ENCODE measurements at places on chromosomes 11 and 22. TPM values are rescaled to one million over a fixed set of nuclear protein-coding genes. Genes with fewer than 3 reads are reported as not detected.
A peak's percentile ranks its signal among the peaks of the same experiment; 100 is the strongest.

- peak; percentile 5 for DNase-seq
Observed at GRCh38 chr22:39021552-39022250, 774 bp downstream of the APOBEC3D start.

- no peak for DNase-seq
Observed at GRCh38 chr11:104602643-104603042, 295.6 kb downstream of the CASP12 start.

DNA sequence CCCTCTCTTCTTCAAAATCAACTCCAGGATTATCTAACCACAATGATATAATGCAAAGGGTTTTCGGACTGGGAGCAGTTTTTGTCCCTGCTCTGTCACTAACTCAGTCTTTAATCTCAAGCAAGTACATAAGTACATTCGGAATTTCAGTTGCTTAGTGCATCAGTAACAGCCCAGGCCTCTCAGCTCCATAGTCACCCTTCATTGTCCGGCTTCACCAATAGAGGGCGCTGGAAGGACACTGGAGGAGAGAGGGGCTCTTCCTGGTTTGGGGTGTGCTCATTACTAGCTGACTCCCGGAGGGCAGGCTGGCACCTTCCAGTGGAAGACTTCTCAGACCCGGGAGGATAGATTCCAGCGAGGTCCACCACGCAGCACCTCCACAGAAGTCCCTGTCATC is 90.4 kb upstream of the PDGFD start:
- peak; percentile 4 for DNase-seq

- peak; percentile 50 for DNase-seq
Observed at GRCh38 chr11:130480186-130480585, 31.7 kb downstream of the ADAMTS15 start.

The NXPE2 gene
- not detected for polyA plus RNA-seq

DNA sequence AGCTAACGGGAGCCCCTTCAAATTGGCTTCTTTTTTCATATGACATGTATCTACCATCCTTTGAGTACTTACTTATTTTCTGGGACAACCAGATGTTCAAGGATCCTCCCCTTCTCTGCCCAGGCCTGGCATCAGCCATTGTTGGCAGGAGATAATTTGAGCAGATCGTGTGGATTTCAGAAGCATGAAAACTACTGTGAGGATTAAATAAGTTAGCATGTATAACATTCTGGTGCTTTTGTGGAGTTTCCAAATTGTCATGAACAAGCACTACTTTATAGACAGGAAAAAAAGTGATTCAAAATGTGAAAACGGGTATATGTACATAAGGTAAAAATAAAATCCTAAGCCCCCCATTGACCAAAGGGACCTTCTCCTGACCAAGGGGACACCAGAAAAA is 2.1 kb upstream of the NADSYN1 start:
- no peak for DNase-seq

DNA sequence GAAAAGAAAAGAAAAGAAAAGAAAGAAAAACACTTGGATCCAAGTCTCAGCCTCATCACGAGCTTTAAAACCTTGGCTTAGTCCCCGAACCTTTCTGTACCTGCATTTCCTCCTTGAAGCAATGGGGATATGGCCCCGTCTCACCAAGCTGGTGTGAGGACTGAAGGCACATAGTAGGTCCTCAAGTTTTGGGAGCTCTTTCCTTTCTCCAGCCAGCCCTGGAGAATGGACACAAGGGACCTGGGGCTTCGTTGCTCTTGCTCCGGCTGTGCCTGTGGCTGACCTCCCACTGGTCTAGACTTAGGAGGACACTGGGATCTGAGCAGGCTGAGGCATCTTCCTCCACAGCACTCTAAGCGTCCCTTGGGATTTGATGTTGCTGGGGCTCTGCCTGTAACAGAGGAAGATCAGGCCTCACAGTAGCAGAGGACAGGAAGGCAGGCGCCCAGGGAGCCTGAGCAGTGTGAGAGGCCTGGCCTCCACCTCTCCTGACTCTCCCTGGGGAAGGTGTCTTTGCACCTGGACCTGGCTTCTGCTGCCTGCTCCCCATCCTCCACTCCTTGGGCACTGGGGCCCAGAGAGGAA is 32.8 kb downstream of the KCNC1 start:
- peak; percentile 37 for DNase-seq

The PDGFD gene
- 1.0 TPM for polyA plus RNA-seq

The THAP12 gene
- polyA plus RNA-seq: 21.5 TPM

GRCh38 chr11:7964873-7965272 is 374 bp downstream of the NLRP10 start:
- DNase-seq: peak; percentile 79

DNA sequence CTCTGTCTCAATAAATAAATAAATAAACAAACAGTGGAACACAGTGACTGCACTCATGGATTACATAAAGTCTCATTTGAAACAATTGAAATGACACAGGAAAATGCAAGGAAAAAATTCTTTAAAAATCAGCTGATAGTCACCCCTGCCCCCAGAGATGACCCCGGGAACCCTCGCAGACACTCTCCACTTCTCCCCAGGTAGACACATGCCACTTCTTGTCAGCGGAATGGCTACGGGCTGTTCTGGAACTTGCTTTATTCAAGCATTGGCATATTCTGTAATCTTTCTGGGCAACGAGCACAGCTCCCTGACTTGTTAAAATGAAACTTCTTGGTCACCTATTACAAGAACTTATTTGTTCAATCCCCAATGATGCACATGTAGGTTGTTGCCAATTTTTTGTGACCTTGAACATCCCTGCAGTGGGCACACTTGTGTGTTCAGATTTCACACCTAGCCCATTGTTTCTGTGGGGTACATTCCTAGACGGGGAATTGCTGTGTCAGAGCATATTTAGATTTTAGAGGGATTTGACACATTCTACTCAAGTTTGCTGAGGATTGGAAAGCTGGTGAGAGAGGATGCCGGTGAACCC is 32.8 kb downstream of the MYEOV start:
- no peak for DNase-seq

GRCh38 chr11:117076941-117077691 is 21.1 kb downstream of the SIK3 start:
- no peak for DNase-seq

DNA sequence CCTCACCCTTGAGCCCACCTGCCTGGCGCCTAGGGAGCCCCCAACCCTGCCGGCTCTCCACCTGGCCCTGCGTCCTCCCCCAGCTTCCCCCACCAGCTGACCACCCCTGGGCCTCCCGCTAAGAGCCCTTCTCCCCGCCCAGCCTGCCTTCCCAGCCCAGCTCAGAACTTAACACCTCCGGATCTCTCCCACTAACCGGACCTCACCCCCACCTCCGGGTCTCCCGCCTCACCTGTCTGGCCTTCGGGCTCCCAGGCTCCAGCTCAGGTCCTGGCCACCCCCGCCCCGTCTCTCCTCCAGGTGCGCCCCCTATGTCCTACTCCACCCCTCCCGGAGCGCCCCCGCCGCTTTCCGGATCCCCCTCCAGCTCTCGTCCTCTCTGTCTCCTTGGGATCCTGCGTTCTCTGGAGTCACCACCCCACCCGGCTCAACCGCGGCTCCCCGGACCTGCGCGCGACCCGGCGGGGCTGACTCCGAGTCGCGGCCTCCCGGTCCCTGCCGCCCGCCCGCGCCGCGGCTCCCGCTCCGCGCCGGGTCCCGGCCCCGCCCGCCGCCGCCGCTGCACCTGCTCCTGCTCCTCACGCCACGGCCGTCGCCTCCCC is at the start of gene KCNJ11:
KCNJ11 (minus strand) TSS at position 51 of the 602 bp plus-strand sequence. CDS start 568 bp downstream, outside the sequence.
- DNase-seq: no peak

DNA sequence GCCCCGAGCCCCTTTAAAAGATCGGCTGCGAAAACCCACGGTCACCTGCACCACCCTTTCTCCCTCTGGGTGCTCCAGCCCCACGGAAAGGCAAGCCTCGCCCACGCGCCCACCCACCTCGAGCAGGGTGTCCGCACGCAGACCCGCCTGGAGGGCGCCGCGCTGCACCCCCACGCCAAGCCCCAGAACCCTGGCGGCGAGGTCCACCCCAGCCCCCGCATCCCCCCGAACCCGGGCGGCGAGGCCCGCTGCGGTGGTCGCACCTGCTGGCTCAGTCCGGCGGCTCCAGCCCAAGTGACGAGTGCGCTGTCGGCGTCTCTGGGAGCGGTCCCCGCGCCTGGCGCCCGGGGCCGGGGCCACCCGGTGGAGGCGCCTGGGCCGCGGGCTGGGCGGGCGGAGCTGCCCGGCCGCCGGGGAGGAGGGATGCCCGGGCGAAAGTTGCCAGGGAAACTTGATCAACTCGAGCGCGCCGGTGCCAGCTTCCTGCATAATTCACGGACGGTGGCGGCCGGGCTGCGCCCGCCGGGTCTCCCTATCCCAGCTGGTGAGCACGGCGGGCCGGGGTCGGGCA is 1.1 kb downstream of the SHANK2 start:
- DNase-seq: peak; percentile 58

- DNase-seq: peak; percentile 3
Observed at GRCh38 chr11:102527684-102528083, 2.9 kb downstream of the MMP7 start.

- DNase-seq: no peak
Observed at GRCh38 chr11:134425413-134425812, 13.4 kb upstream of the B3GAT1 start.

- no peak for DNase-seq
Observed at GRCh38 chr11:18088366-18088765, 17.5 kb downstream of the SAAL1 start.

The POU2AF1 gene
- 0.09 TPM for polyA plus RNA-seq

DNA sequence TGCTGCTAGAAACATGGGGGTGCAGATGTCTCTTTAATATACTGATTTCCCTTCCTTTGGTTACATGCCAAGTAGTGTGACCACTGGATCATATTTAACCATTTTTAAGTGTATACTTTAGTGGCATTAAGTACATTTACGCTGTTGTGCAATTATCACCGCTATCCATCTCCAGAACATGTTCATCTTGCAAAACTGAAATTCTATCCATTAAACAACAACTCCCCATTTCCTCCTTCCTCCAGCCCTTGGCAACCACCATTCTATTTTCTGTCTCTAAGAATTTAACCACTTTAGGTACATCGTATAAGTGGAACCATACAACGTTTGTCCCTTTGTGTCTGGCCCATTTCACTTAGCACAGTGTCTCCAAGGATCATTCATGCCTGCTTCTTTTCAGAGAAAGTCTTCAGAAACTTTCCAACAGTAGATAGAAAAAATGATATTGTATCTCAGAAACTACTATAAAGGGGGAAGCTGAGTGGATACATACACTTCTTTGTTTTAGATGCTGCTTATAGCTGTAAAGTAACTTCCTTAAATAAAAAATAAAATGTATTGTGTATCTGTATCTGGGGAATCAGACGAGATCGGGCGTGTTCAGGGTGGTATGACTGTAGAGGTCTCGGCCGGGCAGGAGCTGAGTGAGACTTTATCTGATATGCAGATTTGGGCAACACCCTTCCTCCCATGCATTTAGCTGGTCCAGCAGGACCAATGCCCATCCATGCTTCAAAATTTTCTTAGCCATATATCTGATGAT is 44.6 kb upstream of the ZBED5 start:
- DNase-seq: no peak

- peak; percentile 59 for DNase-seq
Observed at GRCh38 chr11:20111871-20112270, 48.4 kb downstream of the DBX1 start.

DNA sequence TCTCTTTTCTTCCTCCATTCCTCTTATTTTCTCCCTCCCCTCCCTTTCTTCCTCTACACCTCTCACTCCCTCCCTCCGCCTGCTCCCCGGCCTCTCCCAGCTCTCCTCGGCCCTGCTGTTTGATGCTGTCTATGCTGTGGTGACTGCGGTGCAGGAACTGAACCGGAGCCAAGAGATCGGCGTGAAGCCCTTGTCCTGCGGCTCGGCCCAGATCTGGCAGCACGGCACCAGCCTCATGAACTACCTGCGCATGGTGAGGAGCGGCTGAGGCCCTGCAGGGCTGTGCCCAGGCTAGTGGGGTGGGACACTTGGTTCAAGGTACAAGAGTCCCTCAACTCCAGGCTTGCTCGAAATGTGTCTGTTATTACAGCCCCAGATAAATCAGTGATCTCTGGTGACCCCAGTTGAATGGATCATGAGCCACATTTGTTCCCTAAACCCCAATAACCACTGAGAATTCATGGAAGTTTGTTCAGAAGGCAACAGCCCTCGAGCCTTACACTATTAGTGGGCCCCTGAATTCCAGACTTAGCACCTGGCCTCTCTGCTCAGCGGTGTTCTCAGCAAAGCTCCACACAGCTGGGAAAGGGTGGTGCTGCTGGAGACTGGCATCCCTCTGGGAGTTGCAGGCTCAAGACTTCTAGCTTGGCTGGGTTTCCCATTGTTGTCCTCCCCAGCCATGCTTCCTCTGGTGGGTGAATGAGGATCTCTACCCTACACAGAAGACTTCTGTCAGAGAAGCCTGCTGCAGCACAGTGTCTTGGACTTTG is 149.8 kb upstream of the TBCEL start:
- DNase-seq: no peak

- no peak for DNase-seq
Observed at GRCh38 chr11:82462608-82463242, 270.9 kb downstream of the FAM181B start.

The SLC35F2 gene
- polyA plus RNA-seq: 12.4 TPM

Measured in GM23248 (cell line).